ENCODE measurements at places on chromosomes 12 and 14.

- DNase-seq: no peak
These were observed 90.4 kb downstream of the PPP2R5C start for GRCh38 chr14:101851736-101852405.

DNA sequence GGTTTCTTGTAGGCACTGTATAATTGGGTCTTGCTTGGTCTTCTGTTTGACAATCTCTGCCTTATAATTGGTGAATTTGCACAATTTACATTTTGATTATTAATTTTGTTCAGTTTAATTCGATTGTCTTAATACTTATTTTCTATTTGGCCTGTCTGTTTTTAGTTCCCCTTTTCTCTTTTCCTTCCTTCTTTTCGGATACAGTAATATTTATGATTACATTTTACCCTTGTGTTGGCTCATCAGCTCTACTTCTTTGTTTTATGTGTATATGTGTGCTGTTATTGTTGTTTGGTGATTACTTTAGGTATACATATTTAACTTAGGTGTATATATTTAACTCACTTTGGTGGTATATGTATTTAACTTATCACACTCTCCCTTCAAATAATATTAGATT lies 12.8 kb upstream of the BEGAIN start:
- DNase-seq: no peak

DNA sequence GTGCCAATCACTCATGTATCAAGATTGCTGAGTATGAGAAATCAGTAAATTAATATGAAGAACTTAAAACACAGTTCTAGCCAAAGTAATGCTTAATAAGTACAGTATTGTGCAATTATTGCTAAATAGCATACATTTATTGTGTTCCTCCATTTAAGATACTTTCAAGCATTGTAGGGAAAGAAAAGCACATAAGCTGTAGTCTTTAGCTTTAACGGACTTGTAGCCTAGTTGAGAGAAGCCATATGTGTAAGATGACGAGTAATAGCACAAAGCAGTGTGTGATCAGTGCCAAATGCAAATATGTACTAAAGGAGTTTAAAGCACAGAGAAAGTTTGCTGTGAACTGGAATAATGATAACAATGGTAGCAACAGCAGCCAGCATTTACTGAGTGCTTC lies 38.1 kb downstream of the ETV6 start:
- DNase-seq: no peak

DNA sequence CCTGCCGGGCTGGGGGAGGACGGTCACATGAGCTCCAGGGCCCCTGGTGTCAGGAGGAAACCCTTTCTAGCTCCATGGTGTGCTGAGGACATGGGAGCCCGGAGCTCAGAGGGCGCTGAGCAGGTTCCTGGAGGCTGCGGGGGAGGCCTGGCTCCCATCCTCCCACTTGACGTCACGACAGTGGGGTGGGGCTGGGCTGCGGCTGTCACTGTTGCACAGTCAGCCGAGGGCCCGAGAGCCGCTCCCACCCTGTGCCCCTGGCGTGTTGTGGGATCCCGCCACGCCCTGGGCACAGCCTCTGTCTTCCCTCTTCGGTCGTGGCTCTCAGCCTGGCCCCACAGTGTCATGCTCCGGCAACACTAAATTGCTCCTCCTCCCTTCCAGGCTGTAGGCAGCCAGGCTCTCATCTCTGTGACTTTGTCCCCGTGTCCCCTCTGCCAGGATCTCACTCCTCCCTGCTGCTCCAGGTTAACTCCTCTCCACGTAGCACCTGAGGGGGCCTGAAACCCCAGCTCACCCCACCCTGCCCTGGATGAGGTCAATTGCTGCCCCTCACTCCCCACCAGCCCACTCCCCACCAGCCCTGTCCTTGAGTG lies 33.0 kb downstream of the BEGAIN start:
- DNase-seq: peak; percentile 72

DNA sequence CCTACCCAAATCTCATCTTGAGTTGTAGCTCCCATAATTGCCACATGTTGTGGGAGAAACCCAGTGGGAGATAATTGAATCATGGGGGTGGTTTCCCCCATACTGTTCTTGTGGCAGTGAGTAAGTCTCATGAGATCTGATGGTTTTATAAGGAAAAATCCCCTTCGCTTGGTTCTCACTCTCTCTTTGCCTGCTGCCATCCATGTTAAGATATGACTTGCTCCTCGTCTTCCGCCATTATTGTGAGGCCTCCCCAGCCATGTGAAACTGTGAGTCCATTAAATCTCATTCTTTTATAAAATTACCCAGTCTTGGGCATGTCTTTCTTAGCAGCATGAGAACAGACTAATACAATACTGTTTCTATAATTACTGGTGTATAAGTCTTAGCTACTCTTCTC lies 6.5 kb upstream of the BCAT1 start:
- DNase-seq: no peak

DNA sequence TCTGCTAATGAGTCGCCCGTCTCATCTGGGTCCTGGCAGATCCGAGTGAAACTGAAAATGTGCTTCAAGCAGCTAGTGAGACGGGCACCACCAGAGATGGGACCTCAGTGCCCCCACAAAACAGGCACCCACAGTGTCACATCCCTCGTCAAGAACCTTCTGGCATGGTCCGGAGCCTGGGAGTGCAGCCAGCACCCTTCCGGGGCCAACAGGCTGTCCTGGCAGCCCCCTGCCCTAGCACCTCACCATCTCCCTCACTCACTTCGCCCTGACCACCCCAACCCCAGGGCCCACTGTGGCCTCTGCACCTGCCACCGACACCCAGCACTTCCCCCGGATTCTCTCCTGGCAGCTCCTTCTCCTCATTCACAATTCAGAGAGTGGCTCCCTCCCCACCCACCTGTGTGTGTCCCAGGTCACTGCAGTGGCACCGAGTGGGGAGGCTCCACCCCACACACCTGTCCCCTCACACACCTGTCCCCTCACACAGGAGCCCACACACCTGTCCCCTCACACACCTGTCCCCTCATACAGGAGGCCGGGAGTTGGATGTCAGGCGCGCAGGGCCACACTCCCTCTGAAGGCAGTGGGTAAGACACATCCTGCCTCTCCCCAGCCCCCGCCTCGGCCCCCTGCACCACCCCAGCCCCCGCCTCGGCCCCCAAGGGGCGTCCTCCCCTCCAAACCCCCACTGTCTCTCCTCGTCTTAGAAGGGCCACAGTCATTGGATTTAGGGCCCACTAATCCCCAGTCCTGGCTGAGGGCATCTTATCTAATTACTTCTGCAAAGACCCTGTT lies 7.9 kb downstream of the GALNT9 start:
- DNase-seq: no peak

GRCh38 chr12:27009881-27010301 lies 4.3 kb downstream of the TM7SF3 start:
- no peak for DNase-seq

- no peak for DNase-seq
These were observed 111.9 kb downstream of the STAB2 start for GRCh38 chr12:103698752-103699560.
